Type B pancreatic cell (in vitro differentiated cells): ENCODE measurements at places on chromosomes 1 and 21. TPM values are rescaled to one million over a fixed set of nuclear protein-coding genes. Genes with fewer than 3 reads are reported as not detected.
A peak's percentile ranks its signal among the peaks of the same experiment; 100 is the strongest.

RXFP4 gene
- not detected in 2 replicates for total RNA-seq

BARHL2 gene
- 14.8 TPM in 1 of 2 replicates, not detected in the other for total RNA-seq

- DNase-seq = no peak
- peaks cover 6% of the 10 kb centered on the region for H3K27me3 ChIP-seq
- H3K4me3 ChIP-seq = no peak overlapping the region
- H3K4me1 ChIP-seq = peaks cover 16% of the 10 kb centered on the region
- H3K27ac ChIP-seq = no peak overlapping the region
Measured at GRCh38 chr1:24911651-24912155, 18.4 kb downstream of the RUNX3 start.

GRCh38 chr1:119276558-119276957 lies 92.0 kb upstream of the HAO2 start:
- H3K4me3 ChIP-seq = no peak overlapping the region
- H3K27ac ChIP-seq = no peak overlapping the region
- peaks cover 10% of the 10 kb centered on the region for H3K27me3 ChIP-seq
- H3K36me3 ChIP-seq = no peaks in the 10 kb centered on the region
- no peak for DNase-seq

DNA sequence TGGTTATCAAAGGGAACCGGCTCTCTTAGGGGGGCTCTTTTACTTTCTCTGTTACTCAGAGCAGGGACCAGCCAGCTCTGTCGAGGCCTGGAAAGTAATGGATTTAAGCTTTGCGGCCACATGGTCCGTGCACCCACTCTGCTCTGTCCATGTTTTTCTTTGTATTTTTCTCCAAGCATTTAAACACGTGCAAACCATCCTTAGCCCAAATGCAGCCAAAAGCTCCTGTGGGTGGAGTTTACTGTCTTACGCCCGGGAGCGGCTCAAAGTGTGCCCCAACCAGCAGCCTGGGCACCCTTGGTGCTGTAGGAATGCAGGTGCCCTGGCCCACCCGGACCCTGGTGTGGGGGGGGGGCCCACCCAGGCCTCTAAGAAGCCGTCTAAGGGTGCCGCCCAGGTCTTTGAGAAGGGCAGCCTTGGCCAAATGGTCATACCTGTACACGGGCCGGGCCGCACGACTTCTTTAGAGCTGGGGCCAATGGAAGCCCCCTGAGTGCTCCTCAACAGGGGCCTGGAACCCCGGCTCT lies 29.2 kb upstream of the POFUT2 start:
- peaks cover 4% of the 10 kb centered on the region for H3K36me3 ChIP-seq
- H3K27ac ChIP-seq = no peak overlapping the region
- H3K4me1 ChIP-seq = peaks cover 6% of the 10 kb centered on the region
- DNase-seq = no peak

- no peak for DNase-seq
- H3K4me1 ChIP-seq = peaks cover 6% of the 10 kb centered on the region
- H3K27ac ChIP-seq = peak overlapping the region; percentile 31
- peaks cover 14% of the 10 kb centered on the region for H3K36me3 ChIP-seq
- H3K27me3 ChIP-seq = no peaks in the 10 kb centered on the region
Measured at GRCh38 chr1:156467906-156468305, 32.7 kb downstream of the MEF2D start.

DNA sequence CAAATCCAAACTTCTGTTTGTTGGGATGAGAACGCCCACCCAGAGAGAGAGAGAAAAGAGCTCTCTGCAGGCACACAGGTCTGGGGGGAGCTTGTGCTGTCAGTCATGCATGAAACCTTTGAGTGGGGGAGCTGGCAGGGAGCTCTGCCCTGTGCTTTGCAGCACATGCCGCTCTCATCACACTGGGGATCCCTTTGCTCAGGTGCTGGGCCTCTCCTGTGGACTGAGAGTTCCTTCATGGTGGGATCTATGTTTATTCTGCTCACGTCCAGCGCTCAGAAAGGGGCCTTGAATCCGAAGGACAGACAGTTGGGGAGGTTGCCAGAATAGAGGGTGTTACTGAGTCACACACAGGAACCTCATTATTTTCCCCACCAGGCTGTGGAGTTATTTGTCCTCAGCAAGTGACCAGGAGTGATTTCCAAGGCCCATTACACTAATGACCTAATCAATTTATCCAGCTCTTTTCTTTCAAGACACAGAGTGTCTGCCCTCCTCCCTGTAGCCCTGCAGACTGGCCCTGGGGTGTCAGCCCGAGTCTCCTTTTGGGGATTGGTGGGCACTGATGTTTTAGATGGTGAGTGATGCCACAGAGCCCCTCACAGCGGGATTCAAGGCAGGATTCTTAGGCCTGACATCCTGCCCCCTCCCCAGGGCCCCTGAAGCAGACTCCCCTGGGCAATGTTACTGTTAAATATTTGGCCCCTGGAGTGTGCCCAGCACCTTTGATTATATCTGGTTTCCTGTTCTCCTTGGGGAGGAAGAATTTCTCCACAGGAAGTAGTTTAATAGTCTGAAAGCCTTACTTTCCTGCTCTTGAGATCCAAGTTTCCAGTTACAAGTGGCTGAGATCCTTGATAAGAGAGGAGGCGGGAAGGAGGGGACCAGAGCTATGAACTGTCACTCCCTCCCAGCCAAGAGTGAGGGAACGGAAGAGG lies 22.3 kb downstream of the MYBPH start:
- no peak overlapping the region for H3K27ac ChIP-seq
- H3K27me3 ChIP-seq = peaks cover 3% of the 10 kb centered on the region
- no peak for DNase-seq
- H3K36me3 ChIP-seq = no peaks in the 10 kb centered on the region
- peaks cover 56% of the 10 kb centered on the region for H3K4me1 ChIP-seq

C1orf87 gene
- total RNA-seq = not detected in 2 replicates

DNA sequence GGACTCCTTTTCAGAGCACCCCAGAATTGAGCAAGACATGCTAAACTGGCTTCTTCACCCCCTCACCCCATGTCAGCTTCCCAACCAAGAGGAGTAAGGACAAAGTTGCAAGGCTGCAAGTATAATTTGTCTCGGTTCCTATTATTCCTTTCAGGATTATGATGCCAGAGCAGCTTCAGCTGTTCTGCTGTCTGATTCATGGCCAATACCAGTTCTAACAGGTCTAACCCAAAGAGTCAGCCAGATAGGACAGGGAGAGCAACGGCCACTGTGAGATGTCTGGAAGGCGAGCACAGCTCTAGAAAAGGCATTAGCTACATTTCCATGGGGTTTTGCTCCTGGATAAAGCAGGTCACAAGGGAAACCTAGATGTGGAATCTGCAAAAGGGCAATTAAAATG lies 53.3 kb upstream of the HOOK1 start:
- no peak for DNase-seq
- no peak overlapping the region for H3K27ac ChIP-seq
- H3K27me3 ChIP-seq = no peaks in the 10 kb centered on the region
- H3K36me3 ChIP-seq = peaks cover 5% of the 10 kb centered on the region

ABCA4 gene
- total RNA-seq = 3.2 and 6.4 TPM in 2 replicates

- H3K27me3 ChIP-seq = peaks cover 25% of the 10 kb centered on the region
- no peak for DNase-seq
- peaks cover 8% of the 10 kb centered on the region for H3K4me1 ChIP-seq
- no peak overlapping the region for H3K27ac ChIP-seq
Measured at GRCh38 chr1:213585402-213585801, 402.4 kb upstream of the PROX1 start.

DNA sequence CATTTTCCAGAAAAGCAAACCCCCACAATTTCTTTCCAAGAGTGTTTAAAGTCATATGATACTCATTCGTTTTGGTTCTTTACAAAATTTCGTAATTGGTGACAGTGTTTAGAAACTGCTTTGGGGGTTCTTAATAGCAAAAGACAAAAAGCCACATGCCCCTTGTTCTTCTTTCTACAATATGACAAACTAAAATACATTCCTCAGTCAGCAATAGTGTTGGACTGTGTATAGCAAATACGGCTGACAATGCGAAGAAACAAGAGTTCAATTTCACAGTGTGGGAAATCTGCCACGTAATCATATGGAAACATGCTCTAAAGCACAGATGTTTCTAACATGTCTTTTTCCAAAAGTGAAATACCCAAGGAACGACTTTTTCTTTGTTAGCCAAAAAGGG lies 7.6 kb upstream of the IFNAR1 start:
- H3K27ac ChIP-seq = no peak overlapping the region
- H3K36me3 ChIP-seq = no peaks in the 10 kb centered on the region
- no peak overlapping the region for H3K4me3 ChIP-seq
- H3K4me1 ChIP-seq = no peaks in the 10 kb centered on the region
- DNase-seq = no peak

- H3K4me3 ChIP-seq = no peak overlapping the region
- peaks cover 55% of the 10 kb centered on the region for H3K27me3 ChIP-seq
- no peaks in the 10 kb centered on the region for H3K36me3 ChIP-seq
Measured at GRCh38 chr1:154753426-154753825, 116.7 kb downstream of the KCNN3 start.
